ENCODE measurements at places on chromosomes 2 and 18.
A peak's percentile ranks its signal among the peaks of the same experiment; 100 is the strongest.

DNA sequence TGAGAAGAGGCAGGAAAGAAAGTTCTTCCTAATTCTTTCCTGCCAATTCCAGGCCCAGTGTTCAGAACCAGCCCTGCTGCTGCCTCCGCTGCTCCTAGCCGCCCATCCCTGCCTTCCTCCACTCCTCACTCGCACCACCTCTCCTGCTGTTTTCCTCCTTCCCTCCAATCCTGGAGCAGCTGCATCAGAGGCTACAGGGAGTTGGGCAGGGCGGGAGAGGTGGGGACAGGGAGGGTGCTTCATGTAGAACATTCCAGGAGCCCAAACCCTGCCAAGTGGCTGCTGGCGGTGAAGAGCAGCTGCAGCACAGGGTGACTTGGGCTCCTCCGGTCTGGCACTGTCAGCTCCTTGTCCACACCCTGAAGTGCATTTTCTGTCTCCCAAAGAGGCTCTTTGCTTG is 176.3 kb downstream of the TNS1 start:
- no peak for DNase-seq

DNA sequence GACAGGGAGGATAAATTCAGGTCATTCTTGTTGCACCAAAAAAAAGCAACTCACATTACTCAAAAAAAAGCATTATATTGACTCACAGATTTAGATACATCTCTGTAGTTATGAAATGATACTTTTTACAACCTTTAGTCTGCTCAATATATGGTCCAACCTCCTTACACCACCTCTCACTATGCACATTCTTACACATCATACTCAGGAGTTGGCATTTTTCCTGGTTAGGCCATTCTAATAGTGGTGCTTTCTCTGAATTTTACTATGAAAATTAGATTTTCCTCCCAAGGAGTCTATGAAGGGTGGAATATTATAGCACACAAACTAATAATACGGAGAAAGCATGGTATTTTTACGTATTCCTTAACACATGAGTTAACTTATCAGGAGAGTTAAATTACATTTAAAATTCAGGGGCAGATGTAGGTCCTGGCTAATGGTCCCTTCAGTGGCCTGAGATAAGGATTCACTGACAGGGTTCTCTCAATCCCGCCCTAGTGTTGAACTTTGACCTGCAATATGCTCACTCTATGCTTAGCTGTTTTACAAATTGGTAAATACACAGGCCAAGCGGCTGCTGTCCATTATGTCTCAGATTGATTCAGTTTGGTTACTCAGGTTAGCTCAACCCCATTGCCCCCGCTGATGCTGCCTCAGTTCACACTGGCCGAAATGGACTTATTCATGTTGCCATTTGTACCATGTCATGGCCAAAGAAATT is 153.6 kb downstream of the NCKAP5 start:
- DNase-seq = peak; percentile 61

DNA sequence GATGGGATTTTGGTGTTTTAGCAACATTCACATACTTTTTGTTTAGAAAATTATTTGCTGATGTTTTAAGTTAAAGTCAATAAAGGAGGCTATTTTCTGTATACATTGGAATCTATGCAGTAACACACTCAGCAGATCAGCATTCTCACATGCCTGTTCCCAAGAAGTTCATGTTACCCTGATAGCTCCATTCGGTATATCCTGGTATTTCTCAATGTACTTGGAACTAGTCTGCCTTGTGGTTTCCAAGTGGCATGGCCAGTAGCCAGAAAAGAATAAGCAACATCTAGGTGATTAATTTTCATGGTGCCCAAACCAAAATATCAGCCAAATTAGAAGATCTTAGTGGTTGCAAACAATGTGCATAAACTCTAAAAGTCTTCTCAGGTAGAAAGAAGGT is 5.2 kb upstream of the NCAPH start:
- DNase-seq = peak; percentile 43

DNA sequence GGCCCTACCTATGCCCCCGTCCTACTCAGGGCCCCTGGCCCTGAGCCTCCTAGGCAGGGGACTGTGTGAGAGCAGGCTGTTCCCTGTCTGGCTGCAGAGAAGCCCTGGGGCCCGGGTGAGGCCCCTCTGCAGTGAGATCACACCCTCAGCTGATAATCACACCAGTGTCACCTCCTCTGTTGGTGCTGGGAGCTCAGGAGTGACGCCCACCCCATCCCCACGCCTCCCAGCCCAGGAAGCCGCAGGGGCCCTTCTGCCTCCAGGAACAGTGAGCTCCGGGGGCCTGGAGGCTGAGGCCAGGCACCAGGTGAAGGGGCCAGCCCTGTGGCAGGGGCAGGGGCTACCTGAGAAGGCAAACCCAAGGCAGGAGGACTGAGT is 20.0 kb downstream of the KCNIP3 start:
- DNase-seq = no peak

GRCh38 chr18:12585218-12585617 is 72.7 kb downstream of the SPIRE1 start:
- no peak for DNase-seq

GRCh38 chr2:18961991-18962421 is 372.6 kb upstream of the NT5C1B start:
- no peak for DNase-seq

- peak; percentile 90 for DNase-seq
Observed at GRCh38 chr2:174788291-174788929, 24.1 kb upstream of the CHRNA1 start.

DNA sequence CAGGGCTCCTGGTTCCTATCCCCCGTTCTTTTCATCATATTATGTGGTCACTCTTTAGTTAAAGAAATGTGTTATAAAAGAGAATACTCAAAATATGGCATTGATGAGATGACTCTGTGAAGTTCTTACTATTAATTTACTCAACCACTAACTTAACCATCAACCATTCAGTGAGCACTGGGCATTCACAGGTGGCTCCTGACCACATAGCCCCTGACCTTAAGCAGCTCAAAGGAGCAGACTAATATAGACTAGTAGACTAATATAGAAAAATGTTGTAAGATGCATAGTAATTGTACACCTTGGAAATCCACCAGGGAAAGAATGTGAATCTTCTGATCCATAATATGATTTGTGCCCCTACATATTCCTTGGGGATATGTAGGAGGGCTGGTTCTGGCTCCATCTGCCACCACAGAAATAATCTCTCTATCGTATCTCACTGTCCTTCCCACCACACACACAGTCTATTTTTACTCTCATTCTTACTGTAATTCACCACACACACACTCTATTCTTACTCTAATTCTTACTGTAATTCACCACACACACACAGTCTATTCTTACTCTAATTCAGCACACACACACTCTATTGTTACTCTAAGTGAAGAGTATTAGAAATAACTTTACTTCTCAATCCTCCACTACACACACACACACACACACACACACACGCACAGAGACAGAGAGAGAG is 188.9 kb upstream of the ITGA4 start:
- peak; percentile 17 for DNase-seq

- DNase-seq = peak; percentile 26
Observed at GRCh38 chr18:72160510-72161445, 383.4 kb downstream of the CBLN2 start.

- no peak for DNase-seq
Observed at GRCh38 chr2:31764169-31764568, 183.4 kb upstream of the SRD5A2 start.

All from fibroblast of skin of right biceps (primary cell).